ENCODE measurements at places on chromosomes 2 and 18. TPM values are rescaled to one million over a fixed set of nuclear protein-coding genes. Genes with fewer than 3 reads are reported as not detected.

Gene GPR17
- not detected for total RNA-seq

Gene TLX2
- total RNA-seq: not detected

Gene CDCA7
- 3.9 TPM for total RNA-seq

Gene SCG2
- under 0.01 TPM for total RNA-seq

Gene LYPD1
- total RNA-seq: 1.1 TPM

Gene COL3A1
- total RNA-seq: 2.2 TPM
